ENCODE measurements at places on chromosomes 12 and 14.

DNA sequence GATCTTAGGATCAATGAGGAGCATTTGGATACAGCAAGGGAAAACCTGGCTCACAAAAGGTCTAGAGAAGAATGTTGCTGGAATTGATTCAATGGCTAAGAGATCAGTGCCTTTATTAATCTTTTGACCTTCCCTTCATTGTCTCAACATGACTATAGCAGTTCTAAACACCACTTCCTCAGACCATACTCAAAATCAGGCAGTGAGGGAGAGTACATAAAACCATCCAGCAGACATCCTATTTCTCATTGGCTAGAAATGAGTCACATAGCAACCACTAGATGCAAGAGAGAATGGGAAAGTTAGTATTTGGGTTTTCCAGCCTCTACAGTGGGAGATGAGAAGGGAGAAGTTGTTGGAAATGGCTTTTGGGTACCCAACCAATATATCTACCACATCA is 151.4 kb upstream of the NUDT4 start:
- no peak for DNase-seq

DNA sequence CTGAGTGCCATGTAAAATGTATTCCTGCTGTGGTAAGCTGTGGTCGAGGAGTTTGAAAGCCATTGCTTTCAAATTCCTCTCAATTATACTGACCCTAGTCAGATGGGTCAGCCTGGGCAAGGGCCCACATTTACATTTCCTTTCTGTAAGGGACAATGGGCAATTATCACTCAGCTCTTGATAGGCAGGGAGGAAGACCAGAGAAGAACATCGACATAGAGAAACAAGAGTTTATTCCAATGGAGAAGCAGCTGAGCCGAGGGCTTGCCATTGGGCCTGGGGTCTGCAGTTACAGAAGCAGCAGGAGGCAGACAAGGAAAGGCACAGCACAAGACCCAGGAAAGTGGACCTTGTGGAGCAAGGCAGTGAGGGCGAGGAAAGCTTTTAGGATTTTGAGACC is 9.7 kb downstream of the NRIP2 start:
- no peak for DNase-seq

- no peak for DNase-seq
Measured at GRCh38 chr12:43210485-43211192, 341.4 kb downstream of the ADAMTS20 start.

- no peak for DNase-seq
Measured at GRCh38 chr12:77723308-77723707, 107.4 kb upstream of the NAV3 start.

DNA sequence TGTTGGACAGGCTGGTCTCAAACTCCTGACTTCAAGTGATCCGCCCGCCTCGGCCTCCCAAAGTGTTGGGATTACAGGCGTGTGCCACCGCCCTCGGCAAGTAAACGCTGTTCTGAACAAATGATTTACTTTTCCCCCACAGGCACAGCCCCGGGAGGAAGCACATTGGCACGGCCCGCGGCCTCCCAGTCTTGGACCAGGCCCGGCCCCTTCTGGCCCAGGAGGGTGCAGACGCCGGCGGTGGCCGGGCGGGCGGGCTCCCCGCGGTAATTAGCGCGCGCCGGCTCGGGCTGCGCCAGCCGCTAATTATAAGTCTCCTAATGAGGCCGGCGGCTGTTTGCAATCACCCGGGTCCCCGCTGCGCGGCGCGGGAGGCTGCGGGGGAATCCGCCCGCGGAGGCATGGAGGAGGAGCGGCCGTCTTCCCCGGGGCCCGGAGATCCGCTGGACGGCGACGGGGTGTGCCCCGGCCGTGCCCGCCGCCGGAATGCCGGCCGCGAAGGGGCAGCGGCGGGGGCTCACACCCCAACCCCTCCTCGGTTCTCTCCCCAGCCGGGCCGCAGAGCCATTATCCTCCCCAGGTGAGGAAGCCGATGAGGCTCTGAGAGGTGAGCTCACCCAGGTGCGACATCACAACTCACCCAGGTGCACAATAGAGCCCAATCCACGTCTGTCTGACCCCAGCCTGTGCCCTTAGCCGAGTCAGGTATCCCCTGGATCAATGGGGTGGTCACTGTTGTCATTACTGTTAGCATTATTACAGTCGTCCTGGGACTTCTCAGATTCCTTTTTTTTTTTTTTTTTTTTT is 3.3 kb upstream of the POP5 start:
- DNase-seq = no peak

DNA sequence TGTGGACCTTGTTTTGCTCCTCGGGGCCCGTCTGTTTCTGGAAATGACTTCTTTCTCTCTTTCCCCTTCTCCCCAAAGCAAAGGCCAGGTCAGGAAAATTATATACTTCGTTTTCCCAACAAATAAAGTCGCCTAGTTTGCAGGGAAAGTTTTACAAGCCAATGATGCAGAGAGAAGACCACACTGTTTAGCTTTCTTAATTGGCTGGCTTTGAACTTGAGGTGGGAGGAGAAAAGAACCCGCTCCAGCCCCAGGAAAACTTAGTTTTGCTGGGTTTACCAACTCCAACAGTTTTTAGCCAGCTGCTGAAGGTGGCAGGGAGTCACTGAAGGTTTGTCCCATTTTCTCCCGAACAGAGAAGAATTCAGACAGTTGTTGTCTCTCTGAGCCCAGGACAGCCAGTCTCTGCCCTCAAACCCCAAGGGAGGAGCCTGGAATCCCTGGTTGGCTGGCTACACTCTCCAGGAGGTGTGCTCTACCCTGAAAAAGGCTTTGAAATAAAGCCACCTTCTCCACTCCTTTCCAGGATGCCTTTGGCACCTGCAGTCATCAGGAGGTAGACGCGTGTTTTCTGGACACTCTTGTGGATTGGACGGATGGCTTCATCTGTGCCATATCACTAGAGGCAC is 24.8 kb downstream of the BCL11B start:
- DNase-seq = no peak

DNA sequence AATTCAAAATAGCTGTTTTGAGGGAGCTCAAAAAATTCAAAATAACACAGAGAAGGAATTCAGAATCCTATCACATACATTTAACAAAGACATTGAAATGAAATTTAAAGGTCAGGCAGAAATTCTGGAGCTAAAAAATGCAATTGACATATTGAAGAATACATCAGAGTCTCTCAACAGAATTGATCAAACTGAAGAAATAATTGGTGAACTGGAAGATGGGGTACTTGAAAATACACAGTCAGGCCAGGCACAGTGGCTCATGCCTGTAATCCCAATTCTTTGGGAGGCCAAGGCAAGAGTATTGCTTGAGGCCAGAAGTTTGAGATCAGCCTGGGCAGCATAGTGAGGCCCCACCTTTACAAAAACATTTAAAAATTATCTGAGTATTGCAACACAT is 34.1 kb upstream of the DHRS7 start:
- no peak for DNase-seq

DNA sequence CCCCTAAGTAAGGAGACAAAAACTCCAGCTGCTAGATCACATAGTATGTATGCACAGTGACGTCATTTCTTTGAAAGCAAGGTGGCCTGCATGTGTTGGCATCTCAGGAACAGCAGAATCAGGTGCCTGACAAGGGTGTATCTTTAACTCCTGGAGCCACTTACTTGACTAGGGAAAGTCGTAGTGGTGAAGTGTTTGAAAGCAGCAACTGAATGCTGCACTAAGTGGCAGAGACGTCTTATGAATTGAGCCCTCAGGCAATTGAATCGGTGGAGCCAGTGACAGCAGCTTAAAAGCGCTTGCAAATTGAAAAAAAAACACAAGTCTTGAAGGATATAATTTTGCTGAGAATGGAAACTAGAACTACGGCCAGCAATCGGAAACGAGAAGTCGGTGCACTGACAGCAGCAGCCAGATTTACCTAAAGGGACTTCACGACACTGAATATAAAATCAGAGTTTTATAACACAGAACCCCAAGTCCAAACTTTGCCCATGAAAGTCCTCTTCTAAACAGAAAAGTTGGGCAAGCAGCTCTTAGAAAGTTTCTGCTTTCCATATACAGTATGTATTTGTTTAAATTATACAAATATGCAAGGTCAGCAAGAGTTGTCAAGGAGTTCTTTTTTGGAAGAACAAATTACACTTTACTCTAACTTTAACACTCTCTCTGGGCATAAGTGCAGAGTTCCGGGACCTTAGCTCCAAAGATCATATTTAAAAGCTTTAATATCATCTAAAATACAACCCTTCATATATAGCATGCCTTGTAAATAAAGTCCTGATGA is 1.1 kb downstream of the IGF1 start:
- DNase-seq = no peak

GRCh38 chr12:92442782-92443181 is 260.0 kb upstream of the PLEKHG7 start:
- DNase-seq = no peak

DNA sequence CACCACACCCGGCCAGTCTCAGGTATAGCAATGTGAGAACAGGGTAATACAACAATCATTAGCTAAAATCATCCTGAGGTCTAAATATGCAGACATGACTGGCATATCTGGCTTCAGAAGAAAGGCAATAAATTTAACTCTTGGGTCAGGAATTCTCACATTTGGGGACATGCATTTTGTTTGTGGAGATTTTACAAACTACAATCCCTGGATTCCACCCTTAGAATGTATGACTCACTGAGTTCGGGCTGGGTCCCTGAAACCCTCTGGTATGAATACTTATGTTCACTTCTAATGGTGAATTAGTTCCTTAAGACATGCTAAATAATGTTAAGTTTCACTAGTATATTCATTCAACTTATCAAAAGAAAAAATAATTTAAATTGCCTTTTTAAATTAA is 98.9 kb upstream of the HMGA2 start:
- DNase-seq = no peak

- no peak for DNase-seq
Measured at GRCh38 chr14:58309086-58309485, 10.7 kb downstream of the ARID4A start.

- DNase-seq = no peak
Measured at GRCh38 chr14:48738186-48738925, 847.8 kb downstream of the RPS29 start.

DNA sequence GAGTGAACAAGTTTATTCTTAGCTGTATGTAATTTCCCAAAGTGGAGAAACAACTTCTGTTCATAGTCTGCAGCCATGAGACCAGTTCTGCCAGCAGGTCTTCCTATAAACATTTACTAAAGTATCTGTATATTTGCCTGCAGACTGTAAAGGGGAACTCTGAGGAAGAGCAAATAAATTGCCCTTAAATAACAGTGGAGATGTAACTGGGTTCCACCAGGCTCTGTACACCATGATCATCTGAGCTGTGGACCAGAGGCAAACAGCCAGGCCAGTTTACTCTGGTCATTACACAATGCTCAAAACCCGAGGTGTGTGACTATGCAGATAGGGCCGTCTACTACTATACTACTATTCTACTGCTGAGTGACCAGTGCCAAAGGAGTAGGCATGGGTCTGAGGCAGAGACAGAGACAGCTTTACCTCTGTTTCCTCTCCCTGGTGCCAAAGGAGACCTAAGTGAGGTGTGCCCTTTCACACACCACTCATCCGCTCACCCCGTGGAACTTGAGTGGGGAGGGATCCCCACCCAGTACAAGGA is 21.1 kb upstream of the CERS5 start:
- no peak for DNase-seq

All from right renal cortex interstitium (tissue), 3 donors.